ENCODE measurements at places on chromosomes 3 and 15. TPM values are rescaled to one million over a fixed set of nuclear protein-coding genes. Genes with fewer than 3 reads are reported as not detected.

The CCDC39 gene
- 2.2 TPM for total RNA-seq

The GAP43 gene
- total RNA-seq, result not detected

The CNTN4 gene
- 10.4 TPM for total RNA-seq

The MAGI1 gene
- total RNA-seq, result 35.5 TPM

The TAGLN3 gene
- total RNA-seq, result 0.44 TPM

The SPTBN5 gene
- 2.1 TPM for total RNA-seq

The SQOR gene
- 97.1 TPM for total RNA-seq

The SPATA12 gene
- total RNA-seq, result 0.15 TPM

The AADACL2 gene
- total RNA-seq, result 0.21 TPM

The CCK gene
- not detected for total RNA-seq

Measured in lower lobe of right lung (tissue), 2 donors.